Muscle of leg (tissue), 16 donors: ENCODE measurements at places on chromosomes 1 and 21. TPM values are rescaled to one million over a fixed set of nuclear protein-coding genes. Genes with fewer than 3 reads are reported as not detected.

The BEST4 gene
- polyA plus RNA-seq: 0.37 TPM

The IFI44L gene
- 2.2 TPM for polyA plus RNA-seq

The CD52 gene
- polyA plus RNA-seq: 2.1 TPM

- DNase-seq: no peak
Measured at GRCh38 chr1:24713736-24714135, 31.5 kb upstream of the CLIC4 start.

DNA sequence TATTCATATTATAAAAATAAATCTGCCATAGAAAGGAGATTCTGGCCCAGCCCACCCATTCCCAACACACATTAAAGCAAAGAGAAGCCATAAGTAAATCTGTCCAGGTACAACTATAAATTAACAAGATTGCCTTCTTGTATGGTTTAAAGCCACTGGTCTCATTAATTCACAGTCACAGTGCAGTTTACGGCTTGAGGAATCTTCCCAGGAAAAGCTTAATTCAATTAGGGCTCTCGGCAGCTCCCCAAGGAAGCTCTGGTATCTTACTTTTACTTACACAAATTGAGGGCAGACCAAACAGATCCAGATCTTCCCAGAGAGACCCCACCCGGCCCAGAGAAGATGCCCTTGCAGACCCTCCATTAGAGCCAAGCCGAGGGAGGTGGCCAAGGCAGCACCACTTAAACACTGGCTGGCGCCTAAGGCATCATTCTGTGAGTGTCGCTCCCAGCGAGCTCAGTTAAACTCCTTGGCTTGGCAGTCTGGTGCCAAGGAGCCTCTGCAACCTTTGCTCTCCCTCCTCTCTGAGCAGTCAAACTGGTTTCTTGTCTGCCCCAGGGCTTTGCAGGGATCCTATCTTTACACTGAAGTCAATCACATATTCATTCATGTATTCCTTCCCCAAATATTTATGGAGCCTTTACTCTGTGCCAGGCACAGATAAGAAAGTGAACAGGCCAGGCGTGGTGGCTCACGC is 10.7 kb downstream of the SLC9A1 start:
- no peak for DNase-seq

DNA sequence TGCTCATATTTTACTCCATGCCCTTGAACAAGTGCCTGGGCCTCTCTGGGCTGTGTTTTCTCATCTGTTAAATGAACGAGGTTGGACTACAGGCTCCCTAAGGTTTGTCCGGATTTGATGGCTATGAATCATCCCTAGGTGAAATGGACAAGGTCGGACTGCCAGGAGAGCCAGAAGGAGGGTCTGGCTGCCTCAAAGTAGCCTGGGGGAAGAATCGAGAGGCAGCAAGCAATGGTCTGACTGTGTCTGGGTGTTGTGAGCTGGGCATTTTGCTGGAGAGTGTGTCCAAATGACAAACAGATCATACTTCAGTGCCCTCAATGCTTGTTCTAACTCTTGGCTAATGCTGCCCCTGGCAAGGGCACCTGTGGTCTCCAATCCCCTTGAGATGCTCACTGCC is 730.9 kb downstream of the PTPRU start:
- DNase-seq: no peak
